H54 (cell line): ENCODE measurements at places on chromosomes 12 and 14.

DNA sequence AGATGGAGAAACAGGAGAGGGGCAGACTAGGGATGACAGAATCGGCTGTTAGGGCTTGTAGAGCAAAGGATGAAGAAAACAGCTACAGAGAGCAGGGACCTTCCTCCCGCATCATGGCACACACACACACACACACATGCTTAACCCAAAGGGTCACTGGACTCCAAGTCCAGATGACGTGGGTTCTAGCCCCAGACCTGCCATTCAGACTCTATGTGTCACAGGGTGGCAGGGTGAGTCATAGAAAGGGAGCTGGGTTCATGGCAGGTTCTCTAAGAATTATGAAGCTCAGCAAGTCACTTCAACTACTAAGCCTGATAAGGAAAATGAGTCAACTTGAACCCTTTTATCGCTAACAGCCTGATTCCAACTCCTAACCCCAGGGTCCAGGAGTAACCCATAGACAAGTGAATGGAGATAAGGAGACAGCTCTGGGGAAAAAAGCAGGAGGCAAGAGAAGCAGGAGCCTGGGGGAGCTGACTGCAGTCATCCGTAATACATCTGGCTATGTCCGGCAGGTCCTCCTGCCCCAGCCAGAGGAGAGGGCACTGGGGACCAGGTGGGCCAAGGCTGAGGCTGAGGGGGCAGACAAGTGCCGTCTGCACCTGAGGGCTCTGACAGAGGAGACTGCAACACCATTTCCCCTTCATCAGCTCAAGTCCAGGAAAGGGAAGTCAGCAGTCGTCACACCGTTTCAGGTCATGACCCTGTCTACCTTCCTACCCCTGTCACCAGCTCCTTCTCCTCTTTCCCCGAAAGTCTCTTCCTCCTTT is 3.6 kb upstream of the TNFRSF1A start:
- DNase-seq = no peak

GRCh38 chr12:11882301-11883019 is 188.3 kb upstream of the BCL2L14 start:
- DNase-seq = no peak

- DNase-seq = no peak
These were observed 46.4 kb upstream of the CNOT2 start for GRCh38 chr12:70196811-70197281.

GRCh38 chr12:122018937-122019336 is 2.7 kb upstream of the BCL7A start:
- no peak for DNase-seq

- DNase-seq = no peak
These were observed 37.2 kb downstream of the GABARAPL1 start for GRCh38 chr12:10249690-10250455.

DNA sequence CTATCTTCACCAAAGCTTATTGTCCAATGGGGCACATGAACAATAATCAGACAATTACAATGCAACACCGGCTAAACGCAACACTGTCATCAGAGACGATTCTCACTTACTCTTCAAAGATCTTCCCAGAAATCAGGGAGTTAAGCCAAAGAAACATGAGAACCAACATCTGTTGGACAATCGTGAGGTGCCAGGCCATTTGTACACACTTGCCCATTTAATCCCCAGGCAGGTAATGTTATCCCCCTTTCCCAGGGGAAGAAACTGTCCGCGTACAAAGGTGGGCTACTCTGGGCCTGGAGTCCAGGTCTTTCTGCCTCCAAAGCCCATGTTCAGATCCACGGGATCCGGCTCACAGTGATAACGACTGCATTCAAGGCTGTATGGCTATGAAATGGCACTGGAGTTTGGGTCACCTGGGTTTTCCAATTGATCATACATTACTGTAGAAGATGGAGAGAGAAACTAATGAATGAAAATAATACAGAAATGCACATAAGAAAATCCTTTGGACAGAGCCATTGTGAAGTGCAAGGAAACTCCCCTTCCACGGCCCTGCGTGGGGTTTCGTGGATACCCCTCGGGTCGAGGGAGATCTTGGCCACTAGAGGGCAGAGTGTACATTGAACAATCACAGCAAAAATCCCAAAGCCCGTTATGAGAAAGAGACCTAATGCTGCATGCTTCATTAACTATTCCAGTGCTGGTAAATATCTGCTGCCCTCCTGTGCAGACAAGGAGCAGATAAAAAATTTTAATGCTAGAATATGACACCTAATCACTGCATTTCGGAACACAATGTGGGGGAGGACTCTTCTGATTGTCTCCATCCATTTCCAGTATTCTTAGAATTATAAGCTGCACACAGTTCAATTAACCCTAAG is 111.4 kb downstream of the EGLN3 start:
- peak; percentile 37 for DNase-seq
